ENCODE measurements at places on chromosomes 13 and 19. TPM values are rescaled to one million over a fixed set of nuclear protein-coding genes. Genes with fewer than 3 reads are reported as not detected.

ZNF227 gene
- 24.0 TPM for total RNA-seq

DNA sequence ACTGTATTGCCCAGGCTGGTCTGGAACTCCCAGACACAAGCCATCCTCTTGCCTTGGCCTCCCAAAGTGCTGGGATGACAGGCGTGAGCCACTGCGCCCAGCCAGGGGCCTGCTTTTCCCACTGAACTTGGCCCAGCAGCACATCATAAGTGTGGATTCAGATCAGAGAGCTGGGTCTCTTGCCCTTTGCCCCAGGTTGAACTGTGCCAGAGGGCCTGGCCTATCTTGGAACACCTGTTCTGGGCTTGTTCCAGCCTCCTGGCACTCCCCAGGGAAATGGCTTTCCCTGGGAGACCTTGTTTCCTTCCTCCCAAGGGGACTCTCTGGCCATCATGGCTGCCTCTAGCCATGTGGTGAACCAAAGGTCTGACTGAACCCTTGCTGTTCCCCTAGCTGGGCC, 3.4 kb downstream of the CC2D1A start:
- peaks cover 11% of the 10 kb centered on the region for H3K4me1 ChIP-seq
- H3K36me3 ChIP-seq, result no peaks in the 10 kb centered on the region
- no peak overlapping the region for H3K4me3 ChIP-seq

DNA sequence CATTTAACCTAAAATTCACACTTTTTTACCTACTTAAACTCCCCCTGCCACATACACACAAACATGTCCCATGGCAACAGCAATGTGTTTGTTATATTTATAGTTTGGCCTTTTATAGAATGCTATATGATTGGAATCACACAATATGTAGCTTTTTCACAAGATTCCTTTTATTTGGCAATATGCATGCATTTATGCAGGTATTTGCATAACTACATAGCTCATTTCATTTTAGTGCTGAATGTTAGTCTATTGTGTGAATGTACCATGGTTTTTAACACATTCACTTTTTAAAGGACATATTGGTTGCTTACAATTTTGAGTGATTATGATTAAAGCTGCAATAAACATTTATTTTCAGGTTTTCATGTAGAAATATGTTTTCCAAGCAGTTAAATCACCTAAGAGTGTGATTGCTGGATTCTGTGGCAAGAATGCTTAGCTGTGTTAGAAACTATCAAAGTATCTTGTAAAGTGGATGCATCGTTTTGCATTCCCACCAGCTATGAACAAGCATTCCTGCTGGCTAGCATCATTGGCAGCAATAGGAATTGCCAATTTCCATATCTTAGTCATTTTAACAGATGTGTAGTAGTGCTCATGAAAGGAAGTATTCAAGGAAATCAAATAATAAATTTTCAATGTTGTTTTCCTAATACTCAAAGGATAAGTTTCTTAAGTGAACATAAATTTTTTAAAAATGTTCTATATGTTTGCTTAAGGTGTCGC, 557.0 kb downstream of the SLITRK1 start:
- no peak overlapping the region for H3K27ac ChIP-seq
- H3K4me1 ChIP-seq, result no peaks in the 10 kb centered on the region
- no peaks in the 10 kb centered on the region for H3K36me3 ChIP-seq

GRCh38 chr19:45716359-45717130, 14.2 kb downstream of the FBXO46 start:
- H3K27me3 ChIP-seq, result no peaks in the 10 kb centered on the region
- no peaks in the 10 kb centered on the region for H3K36me3 ChIP-seq
- H3K4me3 ChIP-seq, result peak overlapping the region; percentile 82
- no peak for DNase-seq

DNA sequence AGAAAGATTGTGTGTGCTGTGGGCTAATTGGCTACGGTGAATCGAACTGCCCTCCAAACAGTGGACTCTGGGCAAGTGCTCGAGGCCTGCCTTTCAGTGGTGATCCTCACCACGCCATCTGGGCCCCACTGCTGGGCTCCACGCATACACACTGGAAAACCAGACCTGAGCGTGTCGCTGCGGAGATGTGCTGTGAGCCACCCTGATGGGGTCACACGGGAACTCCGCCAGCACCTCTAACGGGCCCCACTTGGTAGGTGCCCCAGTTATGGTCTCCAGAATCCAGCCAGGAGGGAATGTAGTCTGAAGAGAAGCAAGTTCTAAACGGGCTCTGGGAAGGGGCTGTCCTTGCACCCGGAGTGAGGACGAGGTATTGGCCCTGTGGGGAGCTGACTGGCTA, 39.3 kb downstream of the C13orf46 start:
- peaks cover 18% of the 10 kb centered on the region for H3K4me1 ChIP-seq
- no peak overlapping the region for H3K4me3 ChIP-seq
- H3K36me3 ChIP-seq, result no peaks in the 10 kb centered on the region
- peaks cover 3% of the 10 kb centered on the region for H3K27me3 ChIP-seq

NANOS3 gene
- total RNA-seq, result 1.5 TPM

RB1 gene
- total RNA-seq, result 38.2 TPM

- H3K4me1 ChIP-seq, result no peaks in the 10 kb centered on the region
- no peak overlapping the region for H3K27ac ChIP-seq
- DNase-seq, result no peak
- H3K36me3 ChIP-seq, result no peaks in the 10 kb centered on the region
Observed at GRCh38 chr19:10052602-10053360, 33.3 kb upstream of the SHFL start.

KASH5 gene
- not detected for total RNA-seq

DNA sequence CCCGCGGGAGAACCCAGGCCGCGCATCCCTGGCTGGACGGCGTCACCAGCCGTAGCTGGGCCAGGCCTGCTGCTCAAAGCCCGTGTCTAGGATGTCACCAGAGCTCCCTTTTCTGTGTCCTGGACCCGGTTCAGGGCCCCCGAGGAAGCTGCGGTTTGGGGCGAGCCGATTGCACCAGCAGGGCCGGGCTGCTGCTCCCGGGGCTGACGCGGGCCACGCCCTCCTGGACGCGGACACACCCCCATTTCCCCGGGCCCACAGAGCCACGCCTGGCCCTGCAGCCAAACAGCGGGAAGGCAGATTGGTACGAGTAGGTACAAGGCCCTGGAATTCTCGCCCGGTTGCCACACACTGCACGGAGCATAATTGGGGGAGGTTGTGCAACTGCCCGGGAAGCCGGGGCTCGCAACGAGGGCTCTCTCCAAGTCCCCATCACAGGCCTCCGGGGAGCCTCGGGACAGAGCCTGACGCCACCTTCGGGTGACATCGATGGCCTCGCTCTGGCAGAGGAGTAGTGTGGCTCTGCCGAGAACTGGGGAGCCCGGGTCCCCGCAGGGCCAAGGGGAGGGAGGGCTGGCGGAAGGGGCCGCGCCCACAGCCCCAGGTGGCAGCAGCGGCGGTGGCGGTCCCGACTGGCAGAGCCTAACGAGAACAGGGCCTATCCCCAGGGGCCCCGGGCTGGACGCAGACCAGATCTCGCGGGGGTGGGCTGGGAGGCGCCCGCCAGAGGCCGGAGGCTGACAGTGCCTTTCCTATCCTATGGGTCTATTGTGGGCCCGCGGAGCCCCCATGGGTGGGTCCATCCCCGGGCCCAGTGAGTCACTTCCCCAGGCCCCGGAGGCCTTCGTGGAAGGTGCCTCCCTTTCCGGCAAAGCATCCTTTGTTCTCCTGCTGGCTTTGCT, 23.5 kb downstream of the KCTD15 start:
- no peaks in the 10 kb centered on the region for H3K27me3 ChIP-seq
- H3K36me3 ChIP-seq, result no peaks in the 10 kb centered on the region
- peak; percentile 34 for DNase-seq

GRCh38 chr13:39578821-39579291, 24.1 kb downstream of the LHFPL6 start:
- H3K36me3 ChIP-seq, result no peaks in the 10 kb centered on the region
- H3K4me3 ChIP-seq, result no peak overlapping the region
- no peaks in the 10 kb centered on the region for H3K4me1 ChIP-seq
- no peak for DNase-seq
- H3K27me3 ChIP-seq, result no peaks in the 10 kb centered on the region
- H3K27ac ChIP-seq, result no peak overlapping the region

DNA sequence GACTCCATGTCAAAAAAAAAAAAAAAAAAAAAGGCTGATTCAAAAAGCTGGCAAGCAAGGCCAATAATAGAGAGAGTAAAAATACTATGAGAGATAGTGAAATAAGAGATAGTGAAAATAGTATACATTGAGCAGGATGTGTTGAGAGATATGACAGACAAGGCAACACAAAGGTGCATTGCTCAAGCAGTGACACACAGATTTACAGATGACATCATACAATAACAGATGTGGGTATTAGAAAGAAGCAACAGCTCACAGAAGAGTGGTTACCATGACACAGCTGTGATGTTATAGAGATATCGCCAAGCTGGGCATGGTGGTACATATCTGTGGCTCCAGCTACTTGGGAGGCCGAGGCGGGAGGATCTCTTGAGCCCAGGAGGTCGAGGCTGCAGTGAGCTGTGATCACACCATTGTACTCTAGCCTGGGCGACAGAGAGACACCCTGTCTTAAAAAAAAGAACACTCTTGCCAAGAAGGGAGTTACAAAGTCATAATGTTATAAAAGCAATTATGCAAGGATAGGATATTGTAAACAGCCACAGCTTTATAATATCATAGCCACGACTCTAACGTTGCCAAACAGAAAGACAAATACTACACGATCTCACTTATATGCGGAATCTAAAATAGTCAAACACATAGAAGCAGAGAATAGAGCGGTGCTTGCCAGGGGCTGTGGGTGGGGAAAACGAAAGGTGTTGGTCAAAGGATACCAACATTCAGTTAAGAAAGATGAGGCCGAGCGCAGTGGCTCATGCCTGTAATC, 10.3 kb downstream of the TNFSF9 start:
- H3K4me3 ChIP-seq, result no peak overlapping the region
- DNase-seq, result no peak
- no peaks in the 10 kb centered on the region for H3K36me3 ChIP-seq
- H3K4me1 ChIP-seq, result peaks cover 21% of the 10 kb centered on the region
- H3K27ac ChIP-seq, result no peak overlapping the region

CCDC70 gene
- total RNA-seq, result not detected

GRCh38 chr13:98860491-98860890, 108.0 kb upstream of the SLC15A1 start:
- H3K4me1 ChIP-seq, result no peaks in the 10 kb centered on the region
- no peak for DNase-seq
- no peak overlapping the region for H3K27ac ChIP-seq

IGFL1 gene
- not detected for total RNA-seq

DNA sequence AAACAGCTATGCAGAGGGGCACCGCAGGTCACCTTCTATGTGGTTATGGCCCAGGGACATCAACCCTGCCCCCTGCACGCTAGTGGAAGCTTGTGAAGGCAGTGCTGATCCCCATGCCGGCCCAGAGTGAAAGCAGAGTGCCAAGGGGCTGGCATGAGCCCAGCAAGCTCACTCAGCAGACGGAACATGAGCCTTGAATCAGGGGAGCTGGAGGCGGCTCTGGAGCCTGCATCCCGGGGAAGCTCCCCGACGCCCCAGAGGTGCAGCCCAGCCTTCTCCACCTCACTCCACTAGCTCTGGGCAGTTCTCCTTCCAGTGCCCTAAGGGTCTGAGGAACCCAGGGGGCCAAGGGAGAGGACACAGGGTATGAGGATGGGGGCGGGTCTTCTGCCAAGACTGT, 19.0 kb upstream of the ISYNA1 start:
- H3K4me1 ChIP-seq, result no peaks in the 10 kb centered on the region
- no peak overlapping the region for H3K4me3 ChIP-seq
- no peak overlapping the region for H3K27ac ChIP-seq
- H3K27me3 ChIP-seq, result no peaks in the 10 kb centered on the region

TMEM38A gene
- 0.60 TPM for total RNA-seq

SERP2 gene
- total RNA-seq, result 0.51 TPM

GRCh38 chr19:29664753-29665214, 477 bp upstream of the PLEKHF1 start:
- H3K4me1 ChIP-seq, result peaks cover 50% of the 10 kb centered on the region
- no peaks in the 10 kb centered on the region for H3K27me3 ChIP-seq
- H3K27ac ChIP-seq, result peak overlapping the region; percentile 69
- peak overlapping the region; percentile 50 for H3K4me3 ChIP-seq

GRCh38 chr19:45632468-45633196, 6.6 kb downstream of the EML2 start:
- no peak overlapping the region for H3K4me3 ChIP-seq
- H3K27ac ChIP-seq, result no peak overlapping the region
- no peaks in the 10 kb centered on the region for H3K4me1 ChIP-seq
- DNase-seq, result peak; percentile 25
- peaks cover 6% of the 10 kb centered on the region for H3K36me3 ChIP-seq
- H3K27me3 ChIP-seq, result no peaks in the 10 kb centered on the region

- H3K4me3 ChIP-seq, result no peak overlapping the region
- H3K27me3 ChIP-seq, result no peaks in the 10 kb centered on the region
- H3K36me3 ChIP-seq, result no peaks in the 10 kb centered on the region
- H3K4me1 ChIP-seq, result no peaks in the 10 kb centered on the region
Observed at GRCh38 chr13:101490406-101491015, 38.0 kb downstream of the ITGBL1 start.

DNA sequence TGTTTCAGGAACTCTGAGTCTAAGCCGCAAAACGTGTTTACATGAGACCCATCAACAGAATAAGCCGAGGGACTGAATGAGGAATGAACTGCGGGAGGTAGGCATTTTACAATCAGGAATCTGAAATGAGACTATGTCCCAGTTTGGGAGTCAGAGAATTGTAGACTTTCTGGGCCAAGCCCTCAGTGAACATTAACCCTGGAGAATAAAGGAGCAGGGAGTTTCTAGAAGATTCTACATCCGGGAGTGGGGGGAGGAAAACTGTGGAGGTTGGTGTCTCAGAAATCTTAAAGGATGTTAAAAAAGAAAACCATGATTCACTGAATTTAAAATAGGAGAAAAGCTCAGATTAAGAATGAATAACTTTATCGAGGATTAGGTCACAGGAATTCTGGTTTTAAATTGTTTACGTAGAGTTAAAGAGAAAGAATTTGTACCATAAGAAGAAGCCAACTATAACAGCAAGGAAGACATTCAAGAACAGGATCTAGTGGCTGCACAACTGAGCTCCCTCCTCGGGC, 18.5 kb downstream of the RFX2 start:
- peak overlapping the region; percentile 13 for H3K27ac ChIP-seq
- no peaks in the 10 kb centered on the region for H3K36me3 ChIP-seq
- no peak for DNase-seq
- peaks cover 13% of the 10 kb centered on the region for H3K4me1 ChIP-seq

DNA sequence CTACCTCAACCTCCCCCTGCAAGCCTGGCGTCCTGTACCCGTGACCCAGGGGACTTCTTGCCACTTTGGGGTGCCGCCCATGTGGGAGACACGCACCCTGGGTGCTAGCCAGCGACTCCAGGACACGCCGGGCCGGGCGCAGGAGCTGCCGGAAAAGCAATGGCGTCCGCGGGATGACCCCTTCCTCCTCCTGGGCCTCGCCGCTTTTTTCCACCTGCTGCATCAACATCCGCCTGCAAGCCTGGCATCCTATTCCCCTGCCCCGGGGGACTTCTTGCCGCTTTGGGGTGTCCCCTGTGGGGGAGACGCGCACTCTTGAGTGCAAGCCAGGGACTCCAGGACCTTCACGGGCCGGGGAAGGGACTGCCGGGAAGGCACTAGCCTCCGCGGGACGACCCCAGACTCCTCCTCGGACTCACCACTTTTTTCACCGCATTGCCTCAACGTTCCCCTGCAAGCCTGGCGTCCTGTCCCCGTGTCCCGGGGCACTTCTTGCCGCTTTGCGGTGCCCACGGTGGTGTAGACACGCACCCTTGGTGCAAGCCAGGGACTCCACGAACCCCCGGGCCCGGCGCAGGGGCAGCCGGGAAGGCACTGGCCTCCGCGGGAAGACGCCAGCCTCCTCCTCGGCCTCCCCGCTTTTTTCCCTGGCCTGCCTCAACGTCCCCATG, 237.8 kb downstream of the TUBA3C start:
- H3K27me3 ChIP-seq, result no peaks in the 10 kb centered on the region
- no peak for DNase-seq
- no peak overlapping the region for H3K4me3 ChIP-seq
- no peaks in the 10 kb centered on the region for H3K4me1 ChIP-seq

GRCh38 chr13:69793783-69794453, 313.7 kb upstream of the ATXN8OS start:
- no peak overlapping the region for H3K27ac ChIP-seq
- no peaks in the 10 kb centered on the region for H3K36me3 ChIP-seq
- no peak overlapping the region for H3K4me3 ChIP-seq
- DNase-seq, result no peak
- no peaks in the 10 kb centered on the region for H3K27me3 ChIP-seq
- H3K4me1 ChIP-seq, result no peaks in the 10 kb centered on the region
